ENCODE measurements at places on chromosomes 2 and 18.

DNA sequence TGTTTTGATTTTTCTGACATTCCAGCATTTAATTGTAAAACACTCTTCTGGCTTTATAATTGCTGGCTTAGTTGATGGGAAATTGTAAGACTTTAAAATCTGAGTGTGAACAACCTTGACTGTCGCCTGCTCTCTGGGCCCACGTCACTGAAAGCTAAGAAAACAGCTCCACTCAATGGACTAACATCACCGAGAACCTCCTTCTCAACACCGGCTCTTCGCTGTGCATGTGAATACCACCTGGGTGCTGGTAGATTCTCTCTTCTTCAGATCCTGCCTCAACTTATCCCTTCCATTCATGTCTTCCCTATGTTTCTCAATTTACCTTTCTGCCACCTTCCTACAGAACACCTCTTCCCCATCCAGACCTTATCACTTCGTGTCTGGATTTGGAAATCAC is 523.1 kb upstream of the ID2 start:
- no peak overlapping the region for H3K27ac ChIP-seq
- no peak overlapping the region for H3K4me3 ChIP-seq
- no peak for DNase-seq
- H3K36me3 ChIP-seq, result no peaks in the 10 kb centered on the region
- no peaks in the 10 kb centered on the region for H3K27me3 ChIP-seq
- H3K4me1 ChIP-seq, result no peaks in the 10 kb centered on the region

DNA sequence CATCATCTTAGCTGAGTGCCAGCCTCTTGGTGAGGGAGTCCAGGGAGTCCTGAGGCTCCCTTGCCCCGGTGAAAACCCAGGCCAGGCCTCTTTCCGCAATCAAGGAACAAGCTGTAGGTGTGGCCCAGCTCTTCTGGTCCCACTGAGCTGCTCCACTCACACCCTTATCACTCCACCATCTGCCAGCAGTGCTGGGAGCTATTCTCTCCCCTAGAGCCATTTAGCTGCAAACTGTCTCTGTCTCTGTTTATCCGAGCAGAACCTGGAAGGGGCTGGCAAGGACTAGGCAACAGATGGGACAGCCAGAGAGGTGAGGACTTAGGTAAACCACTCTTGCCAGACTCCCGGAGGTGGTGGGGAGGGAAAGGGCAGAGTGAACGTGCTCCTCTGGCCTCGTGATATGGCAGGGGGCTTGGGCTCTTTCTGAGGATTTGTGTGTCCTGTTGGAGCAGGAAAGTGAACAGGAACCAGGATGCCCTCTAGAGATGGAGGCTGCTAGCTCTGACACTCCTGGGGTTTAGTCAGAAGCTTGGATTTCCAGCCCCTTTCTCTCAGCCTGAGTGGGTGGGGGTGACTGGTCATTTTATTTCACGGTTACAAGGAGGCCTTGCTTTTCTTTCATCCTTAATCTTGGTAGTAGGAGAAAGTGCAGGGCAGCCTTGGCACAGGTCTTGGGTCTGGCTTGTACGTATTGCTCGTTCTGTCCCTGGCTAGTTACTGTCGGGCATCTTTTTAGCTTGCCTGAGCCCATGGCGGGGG is 19.6 kb downstream of the B3GNT2 start:
- peaks cover 14% of the 10 kb centered on the region for H3K4me1 ChIP-seq
- H3K27ac ChIP-seq, result peak overlapping the region; percentile 23
- no peak overlapping the region for H3K4me3 ChIP-seq
- peaks cover 12% of the 10 kb centered on the region for H3K36me3 ChIP-seq
- no peaks in the 10 kb centered on the region for H3K27me3 ChIP-seq

- no peak overlapping the region for H3K27ac ChIP-seq
- H3K4me3 ChIP-seq, result no peak overlapping the region
- no peaks in the 10 kb centered on the region for H3K36me3 ChIP-seq
- H3K27me3 ChIP-seq, result no peaks in the 10 kb centered on the region
- no peaks in the 10 kb centered on the region for H3K4me1 ChIP-seq
- peak; percentile 37 for DNase-seq
Observed at GRCh38 chr18:10304853-10305252, 149.6 kb upstream of the APCDD1 start.

DNA sequence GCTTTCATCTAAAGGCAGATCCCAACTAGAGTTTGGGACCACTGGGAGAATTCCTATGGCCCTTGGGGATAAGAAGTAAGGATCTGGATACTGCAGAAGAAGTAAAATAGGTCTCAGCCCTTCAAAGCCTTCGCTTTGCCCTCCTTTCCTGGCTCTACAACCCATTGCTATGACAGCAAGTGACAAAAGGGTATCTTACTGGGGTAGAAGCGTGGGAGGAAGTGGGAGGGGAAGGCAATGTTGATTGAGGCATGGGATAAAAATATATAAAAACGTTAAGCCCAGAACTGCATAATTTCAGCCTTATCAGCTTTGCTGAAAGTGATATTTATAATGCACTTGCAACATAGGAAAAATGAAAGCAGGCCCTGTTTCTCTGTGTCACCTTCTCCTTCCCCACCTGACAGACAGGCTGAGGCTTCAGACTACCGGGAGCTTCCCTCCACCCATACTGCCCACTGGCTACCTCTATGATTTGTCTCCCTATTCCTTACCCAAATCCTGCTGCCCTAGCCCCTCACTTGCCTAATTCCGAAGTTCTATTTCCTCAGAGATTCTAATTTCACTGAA is 14.9 kb upstream of the SOS1 start:
- H3K4me1 ChIP-seq, result no peaks in the 10 kb centered on the region
- no peak overlapping the region for H3K4me3 ChIP-seq
- no peaks in the 10 kb centered on the region for H3K27me3 ChIP-seq
- DNase-seq, result no peak
- no peaks in the 10 kb centered on the region for H3K36me3 ChIP-seq

GRCh38 chr2:197675246-197675645 is at the start of gene RFTN2:
TSS of gene RFTN2 (minus strand) at chr2:197675587. CDS start at chr2:197675458, 129 bp downstream.
- H3K4me3 ChIP-seq, result peak within 1 kb of the TSS; percentile 36
- peak within 1 kb of the TSS; percentile 48 for H3K27ac ChIP-seq
- no peaks in the 10 kb centered on the region for H3K36me3 ChIP-seq
- H3K4me1 ChIP-seq, result peaks cover 38% of the 10 kb centered on the region
- no peaks in the 10 kb centered on the region for H3K27me3 ChIP-seq

GRCh38 chr2:54927085-54927750 is 123.0 kb downstream of the RTN4 start:
- H3K4me3 ChIP-seq, result no peak overlapping the region
- no peaks in the 10 kb centered on the region for H3K27me3 ChIP-seq
- no peaks in the 10 kb centered on the region for H3K4me1 ChIP-seq
- no peaks in the 10 kb centered on the region for H3K36me3 ChIP-seq
- H3K27ac ChIP-seq, result no peak overlapping the region

DNA sequence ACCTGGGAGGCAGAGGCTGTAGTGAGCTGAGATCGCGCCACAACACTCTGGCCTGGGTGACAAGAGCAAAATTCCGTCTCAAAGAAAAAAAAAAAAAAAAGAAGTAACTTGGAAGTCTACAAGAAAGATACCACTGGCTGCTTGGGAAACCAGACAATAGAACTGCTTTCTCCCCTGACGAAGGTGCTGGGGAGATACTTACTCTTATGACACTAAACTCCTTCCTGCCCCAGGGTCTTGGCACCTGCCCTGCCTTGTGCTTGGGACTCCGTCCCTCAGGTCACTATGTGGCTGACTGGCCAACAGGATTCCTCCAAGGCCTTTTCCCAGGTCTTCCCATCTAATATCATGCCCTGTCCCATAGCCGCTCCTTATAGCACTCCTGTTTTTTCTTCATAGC is 30.7 kb downstream of the INPP5D start:
- H3K4me3 ChIP-seq, result no peak overlapping the region
- peaks cover 11% of the 10 kb centered on the region for H3K4me1 ChIP-seq
- H3K27me3 ChIP-seq, result no peaks in the 10 kb centered on the region
- no peak for DNase-seq
- H3K27ac ChIP-seq, result no peak overlapping the region
- no peaks in the 10 kb centered on the region for H3K36me3 ChIP-seq

- H3K27me3 ChIP-seq, result no peaks in the 10 kb centered on the region
- H3K4me1 ChIP-seq, result no peaks in the 10 kb centered on the region
- DNase-seq, result no peak
Observed at GRCh38 chr18:4640349-4641012, 185.4 kb upstream of the DLGAP1 start.

DNA sequence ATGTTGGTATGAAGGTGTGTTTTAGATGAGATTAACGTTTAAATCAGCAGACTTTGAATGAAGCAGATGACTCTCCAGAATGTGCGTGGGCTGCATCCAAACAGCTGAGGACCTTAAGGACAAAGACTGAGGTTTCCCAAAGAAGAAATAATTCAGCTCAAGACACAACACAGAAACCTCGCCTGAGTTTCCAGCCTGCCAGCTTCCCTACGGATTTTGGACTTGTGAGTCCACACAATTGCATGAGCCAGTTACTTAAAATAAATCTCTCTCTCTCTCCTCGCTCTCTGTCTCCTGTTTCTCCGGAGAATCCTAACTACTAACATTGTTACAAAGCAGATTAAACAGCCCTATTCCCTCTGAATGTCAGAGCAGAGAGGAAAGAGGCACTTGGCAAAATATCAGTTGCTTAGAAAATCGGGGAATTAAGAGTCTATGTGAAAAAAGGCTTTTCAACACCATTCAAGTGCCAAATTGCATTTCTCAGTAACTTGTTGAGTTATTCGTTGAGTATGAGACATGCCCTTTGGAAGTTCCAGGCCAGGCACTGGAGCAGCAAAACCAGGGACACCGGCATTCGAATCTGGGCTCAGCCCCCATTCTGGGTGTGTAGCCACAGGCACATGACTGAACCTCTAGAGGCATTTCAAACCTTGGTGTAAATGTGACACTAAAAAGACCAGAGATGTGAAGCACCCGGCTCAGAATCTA is 174.6 kb upstream of the PID1 start:
- peak overlapping the region; percentile 58 for H3K27ac ChIP-seq
- peaks cover 16% of the 10 kb centered on the region for H3K4me1 ChIP-seq
- no peaks in the 10 kb centered on the region for H3K36me3 ChIP-seq
- peak; percentile 25 for DNase-seq

DNA sequence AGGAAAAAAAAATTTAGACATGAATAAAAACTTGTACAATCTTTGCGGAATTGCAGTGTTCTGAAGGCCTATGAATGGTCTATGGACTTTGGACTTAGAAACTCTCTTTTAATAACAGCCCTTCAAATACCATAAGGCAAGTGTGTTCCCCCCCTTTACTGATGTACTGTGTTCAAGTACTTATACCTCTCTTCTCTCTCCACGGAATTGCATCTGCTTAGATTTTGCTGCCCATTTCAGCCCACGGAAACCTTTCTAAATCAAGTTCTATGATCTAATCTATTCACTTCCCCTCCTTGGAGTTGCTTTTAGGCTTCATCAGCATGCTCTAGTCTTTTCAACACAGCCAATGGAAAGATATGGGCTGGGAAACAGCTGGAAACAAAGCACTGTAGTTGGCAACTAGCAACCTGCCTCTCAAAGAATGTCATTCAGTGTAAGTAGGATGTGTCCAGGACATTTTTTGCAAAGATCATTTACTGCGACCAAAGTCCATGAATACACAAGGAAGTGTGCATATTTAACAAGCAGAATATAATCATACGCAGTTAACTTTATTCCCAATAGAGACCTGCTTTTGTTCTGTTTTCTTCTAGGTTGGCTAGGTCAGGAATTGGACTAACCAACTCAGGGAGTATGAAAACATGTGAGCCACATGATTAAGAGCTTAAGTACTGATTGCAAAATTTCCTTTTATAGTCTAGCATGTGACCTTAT is 58.0 kb downstream of the SLC40A1 start:
- no peak overlapping the region for H3K4me3 ChIP-seq
- no peak for DNase-seq
- peaks cover 17% of the 10 kb centered on the region for H3K4me1 ChIP-seq
- no peaks in the 10 kb centered on the region for H3K36me3 ChIP-seq
- no peaks in the 10 kb centered on the region for H3K27me3 ChIP-seq
- peak overlapping the region; percentile 66 for H3K27ac ChIP-seq

DNA sequence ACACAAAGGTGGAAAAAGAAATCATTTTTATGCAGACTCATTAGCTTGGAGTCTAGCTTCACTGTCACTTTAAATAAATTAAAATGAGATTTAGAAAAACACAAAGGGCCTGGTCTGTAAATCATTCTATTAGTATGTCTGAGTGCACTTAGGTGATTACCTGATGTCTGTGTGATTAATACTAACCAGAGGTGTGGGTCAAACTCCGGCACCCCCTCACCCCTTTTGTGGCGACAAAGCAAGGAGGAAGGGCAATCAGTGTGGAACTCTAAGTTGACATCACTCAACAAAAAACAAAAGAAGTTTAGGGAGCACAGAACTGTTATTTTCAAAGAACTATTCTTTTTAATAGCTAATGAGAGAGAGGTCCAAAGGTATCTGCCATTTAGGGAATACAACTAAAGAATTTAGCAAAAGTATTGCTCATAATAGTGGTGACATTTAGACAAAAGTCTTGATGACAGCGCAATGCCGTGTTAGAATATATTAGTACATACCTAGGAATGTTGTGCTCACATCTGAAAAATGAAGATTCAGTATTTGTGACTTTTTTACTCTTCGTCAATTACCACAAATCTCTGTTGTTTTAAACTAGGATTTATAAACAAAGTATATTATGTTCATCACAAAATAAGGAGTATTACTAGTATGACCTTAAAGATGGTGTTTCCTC is 66.3 kb downstream of the ZEB2 start:
- H3K27ac ChIP-seq, result peak overlapping the region; percentile 71
- H3K4me1 ChIP-seq, result peaks cover 85% of the 10 kb centered on the region
- no peaks in the 10 kb centered on the region for H3K36me3 ChIP-seq
- DNase-seq, result no peak

DNA sequence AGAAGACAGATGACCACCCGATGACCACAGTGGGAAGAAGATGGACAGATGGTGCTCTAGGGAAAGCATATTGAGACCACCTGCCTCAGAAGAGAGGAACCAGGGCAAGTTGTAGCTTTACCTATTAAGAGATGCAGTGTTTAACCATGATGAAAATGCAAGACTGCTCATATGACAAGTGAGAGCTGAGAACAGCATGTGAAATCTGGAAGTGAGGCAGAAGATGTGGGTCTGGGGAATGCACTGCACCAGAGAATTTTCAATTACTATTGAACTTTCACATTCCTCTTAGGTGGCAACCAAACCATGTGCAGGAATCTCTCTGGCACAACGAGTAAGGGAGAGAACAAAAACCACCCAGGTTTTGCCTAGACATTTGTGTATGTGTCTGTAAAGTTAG is 184.8 kb upstream of the CRIM1 start:
- no peaks in the 10 kb centered on the region for H3K4me1 ChIP-seq
- no peak for DNase-seq
- no peaks in the 10 kb centered on the region for H3K36me3 ChIP-seq

DNA sequence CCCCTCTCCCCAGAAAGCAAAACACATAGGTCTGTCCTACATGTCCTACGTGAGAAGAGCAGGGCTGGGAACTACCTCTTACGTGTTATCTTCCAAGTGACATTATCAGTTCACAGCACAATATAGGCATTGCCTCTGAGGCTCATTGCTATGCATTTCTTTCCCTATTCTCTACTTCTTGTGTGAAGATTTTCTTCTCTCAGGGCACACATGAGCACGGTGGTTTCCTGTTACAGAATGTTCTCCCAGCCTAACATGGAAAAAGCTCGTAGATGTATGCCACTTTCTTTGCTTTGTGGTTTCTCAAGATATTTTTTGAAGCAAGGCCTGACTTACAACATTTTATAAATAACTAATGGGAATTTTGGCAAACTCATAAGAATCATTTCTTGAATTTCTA is 19.4 kb upstream of the DSC3 start:
- no peaks in the 10 kb centered on the region for H3K27me3 ChIP-seq
- H3K4me3 ChIP-seq, result no peak overlapping the region
- no peak overlapping the region for H3K27ac ChIP-seq
- no peaks in the 10 kb centered on the region for H3K36me3 ChIP-seq

Data from tibial nerve (tissue), 4 donors.